NT2/D1 (cell line): ENCODE measurements at places on chromosomes 4 and X.

GRCh38 chr4:78024576-78025091, 32.5 kb upstream of the FRAS1 start:
- DNase-seq: no peak

- DNase-seq: no peak
Measured at GRCh38 chr4:139202991-139203390, 26.0 kb upstream of the ELF2 start.

GRCh38 chr4:61812171-61812570, 612.0 kb downstream of the ADGRL3 start:
- no peak for DNase-seq

- no peak for DNase-seq
Measured at GRCh38 chr4:8342651-8343261, 73.2 kb downstream of the HTRA3 start.

- DNase-seq: no peak
Measured at GRCh38 chrX:65781845-65782244, 114.4 kb downstream of the MSN start.

- DNase-seq: no peak
Measured at GRCh38 chr4:111466811-111467604, 678.2 kb upstream of the FAM241A start.

- DNase-seq: no peak
Measured at GRCh38 chrX:72110876-72111708, 20.6 kb downstream of the RTL5 start.

DNA sequence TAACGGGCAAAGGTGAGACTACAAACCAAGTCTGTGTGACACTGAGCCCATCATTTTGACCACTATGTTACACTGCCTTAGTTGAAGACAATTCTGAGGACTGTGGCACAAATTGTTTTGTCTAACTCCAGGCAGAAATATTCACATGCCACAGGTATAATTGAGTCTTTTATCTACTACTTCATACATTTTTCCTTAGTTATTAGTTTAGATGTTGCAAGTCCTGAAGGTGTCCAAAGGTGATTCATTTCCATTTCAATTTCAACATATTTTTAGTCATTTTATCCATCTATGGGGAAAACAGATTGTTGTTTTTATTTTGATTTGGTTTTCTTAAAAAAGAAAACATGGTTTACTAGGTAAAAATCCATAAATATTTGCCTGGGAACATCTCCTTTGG, 341.7 kb upstream of the SMIM31 start:
- no peak for DNase-seq

GRCh38 chr4:47536966-47537365, 51.9 kb downstream of the ATP10D start:
- DNase-seq: no peak

DNA sequence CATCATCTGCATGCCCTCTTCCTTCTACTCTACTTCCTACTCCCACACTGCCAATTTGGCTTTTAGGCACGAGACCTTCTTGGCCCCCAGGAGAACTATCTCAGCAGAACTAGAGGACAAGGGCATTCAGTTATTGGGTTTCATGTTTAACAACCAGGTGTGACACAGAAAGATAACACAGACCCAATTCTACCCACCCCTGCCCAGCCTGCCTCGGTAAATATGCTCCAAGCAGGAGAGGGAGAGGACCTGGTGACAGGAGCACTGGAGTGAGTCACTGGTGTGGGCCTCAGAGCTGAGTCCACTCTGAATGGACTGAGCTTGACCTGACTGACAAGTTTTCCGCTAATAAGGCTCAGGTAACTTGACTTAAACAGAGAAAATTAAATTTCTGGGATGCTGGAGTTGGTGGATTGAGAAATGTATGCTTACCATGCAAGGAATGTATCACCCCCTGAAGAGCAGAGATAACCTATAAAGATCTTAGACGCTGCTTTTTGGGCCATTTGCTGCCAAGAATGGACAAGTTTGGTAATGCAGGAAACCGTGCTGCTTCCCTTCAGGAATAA, 52.5 kb downstream of the CASP3 start:
- DNase-seq: no peak
